ENCODE measurements at places on chromosomes 3 and 15. TPM values are rescaled to one million over a fixed set of nuclear protein-coding genes. Genes with fewer than 3 reads are reported as not detected.

- no peak for DNase-seq
- H3K27ac ChIP-seq: no peak overlapping the region
- H3K4me1 ChIP-seq: no peaks in the 10 kb centered on the region
- peaks cover 8% of the 10 kb centered on the region for H3K27me3 ChIP-seq
Observed at GRCh38 chr3:132009241-132009640, 25.6 kb downstream of the CPNE4 start.

GRCh38 chr3:107345822-107346405, 31.3 kb upstream of the CCDC54 start:
- H3K4me3 ChIP-seq: no peak overlapping the region
- H3K27ac ChIP-seq: no peak overlapping the region
- H3K27me3 ChIP-seq: no peaks in the 10 kb centered on the region
- DNase-seq: no peak

Gene CADPS
- total RNA-seq: not detected

DNA sequence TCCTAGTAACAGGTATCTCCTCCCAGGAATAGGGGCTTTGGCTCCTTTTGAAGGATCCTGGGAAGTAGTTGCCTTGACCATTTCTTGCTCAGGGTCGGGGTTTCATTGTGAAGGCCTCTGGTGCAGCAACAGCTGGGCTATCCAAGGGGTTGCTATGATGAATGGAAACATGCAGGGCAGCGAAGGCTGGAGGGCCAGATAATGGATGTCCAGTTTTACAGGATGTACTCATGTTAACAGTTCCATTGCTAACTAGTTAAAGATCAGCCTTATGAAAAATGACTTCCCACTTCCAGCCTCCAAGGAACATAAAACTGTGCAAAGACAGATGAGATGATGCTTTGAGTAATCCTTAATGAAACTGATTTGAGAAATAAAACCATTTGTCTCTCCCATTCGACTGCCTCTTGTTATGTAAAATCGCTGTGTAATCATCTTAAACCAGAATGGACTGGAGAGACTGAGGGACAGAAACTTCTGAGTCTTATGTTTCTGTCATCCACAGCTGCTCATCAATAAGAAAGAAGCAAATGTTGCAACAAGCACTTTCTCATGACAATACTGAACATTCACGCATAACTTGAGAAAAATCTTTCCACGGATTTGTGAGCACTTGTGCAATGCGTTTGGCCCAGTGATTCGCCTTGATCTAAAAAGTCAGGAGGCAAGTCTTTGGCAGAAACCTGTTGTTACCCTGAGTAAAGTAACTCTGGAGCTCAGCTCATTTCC, 473.5 kb upstream of the RGMA start:
- DNase-seq: no peak
- no peak overlapping the region for H3K4me3 ChIP-seq
- no peaks in the 10 kb centered on the region for H3K4me1 ChIP-seq
- no peaks in the 10 kb centered on the region for H3K36me3 ChIP-seq
- no peak overlapping the region for H3K27ac ChIP-seq

DNA sequence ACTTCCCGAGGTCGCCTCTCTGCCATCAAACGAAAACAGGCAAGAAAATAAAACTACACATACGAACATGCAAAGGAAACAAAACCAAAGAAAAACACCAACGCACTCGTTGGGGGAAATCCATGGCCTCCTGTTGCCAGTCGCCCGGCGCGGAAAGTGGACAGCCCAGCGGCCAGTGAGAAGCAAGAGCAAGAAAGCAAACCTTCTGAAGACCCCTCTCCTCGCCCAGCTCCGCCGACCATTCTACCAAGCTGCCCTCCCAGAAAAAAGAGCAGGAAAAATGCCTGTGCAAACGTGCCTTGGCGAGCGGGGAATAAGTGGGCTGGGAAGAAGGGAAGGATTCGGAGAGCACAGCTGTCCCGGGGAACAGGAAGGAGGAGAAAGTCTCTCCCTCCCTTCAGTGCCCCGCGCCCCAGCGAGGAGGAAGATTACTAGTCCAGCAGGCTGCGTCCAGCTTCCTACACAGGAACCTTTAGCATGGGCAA, 802 bp upstream of the NECTIN3 start:
- no peaks in the 10 kb centered on the region for H3K27me3 ChIP-seq
- no peaks in the 10 kb centered on the region for H3K36me3 ChIP-seq
- peaks cover 23% of the 10 kb centered on the region for H3K4me1 ChIP-seq
- H3K27ac ChIP-seq: peak overlapping the region; percentile 82

GRCh38 chr3:126316501-126316939, 40.7 kb downstream of the KLF15 start:
- H3K4me1 ChIP-seq: no peaks in the 10 kb centered on the region
- H3K4me3 ChIP-seq: no peak overlapping the region
- no peaks in the 10 kb centered on the region for H3K36me3 ChIP-seq
- DNase-seq: no peak

Gene PIF1
- total RNA-seq: 52.7 TPM

GRCh38 chr15:88835646-88836045, 32.4 kb downstream of the ACAN start:
- no peaks in the 10 kb centered on the region for H3K36me3 ChIP-seq
- H3K27ac ChIP-seq: no peak overlapping the region
- no peaks in the 10 kb centered on the region for H3K27me3 ChIP-seq
- DNase-seq: no peak
- H3K4me1 ChIP-seq: no peaks in the 10 kb centered on the region
- H3K4me3 ChIP-seq: no peak overlapping the region

Gene RFTN1
- 45.1 TPM for total RNA-seq

Gene GOLGA6L7
- total RNA-seq: not detected

Gene PTH1R
- total RNA-seq: 0.46 TPM

DNA sequence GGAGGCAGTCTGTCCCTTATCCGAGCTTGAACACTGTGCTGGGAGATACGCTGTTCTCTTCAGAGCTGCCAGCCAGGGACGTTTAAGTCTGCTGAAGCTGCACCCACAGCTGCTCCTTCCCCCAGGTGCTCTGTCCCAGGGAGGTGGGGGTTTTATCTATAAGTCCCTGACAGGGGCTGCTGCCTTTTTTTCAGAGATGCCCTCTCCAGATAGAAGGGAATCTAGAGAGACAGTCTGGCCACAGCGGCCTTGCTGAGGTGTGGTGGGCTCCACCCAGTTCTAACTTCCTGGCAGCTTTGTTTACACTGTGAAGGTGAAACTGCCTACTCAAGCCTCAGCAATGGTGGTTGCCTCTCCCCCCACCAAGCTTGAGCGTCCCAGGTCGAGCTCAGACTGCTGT, 319.9 kb upstream of the GRM7 start:
- no peaks in the 10 kb centered on the region for H3K4me1 ChIP-seq
- no peak overlapping the region for H3K27ac ChIP-seq
- H3K4me3 ChIP-seq: no peak overlapping the region

DNA sequence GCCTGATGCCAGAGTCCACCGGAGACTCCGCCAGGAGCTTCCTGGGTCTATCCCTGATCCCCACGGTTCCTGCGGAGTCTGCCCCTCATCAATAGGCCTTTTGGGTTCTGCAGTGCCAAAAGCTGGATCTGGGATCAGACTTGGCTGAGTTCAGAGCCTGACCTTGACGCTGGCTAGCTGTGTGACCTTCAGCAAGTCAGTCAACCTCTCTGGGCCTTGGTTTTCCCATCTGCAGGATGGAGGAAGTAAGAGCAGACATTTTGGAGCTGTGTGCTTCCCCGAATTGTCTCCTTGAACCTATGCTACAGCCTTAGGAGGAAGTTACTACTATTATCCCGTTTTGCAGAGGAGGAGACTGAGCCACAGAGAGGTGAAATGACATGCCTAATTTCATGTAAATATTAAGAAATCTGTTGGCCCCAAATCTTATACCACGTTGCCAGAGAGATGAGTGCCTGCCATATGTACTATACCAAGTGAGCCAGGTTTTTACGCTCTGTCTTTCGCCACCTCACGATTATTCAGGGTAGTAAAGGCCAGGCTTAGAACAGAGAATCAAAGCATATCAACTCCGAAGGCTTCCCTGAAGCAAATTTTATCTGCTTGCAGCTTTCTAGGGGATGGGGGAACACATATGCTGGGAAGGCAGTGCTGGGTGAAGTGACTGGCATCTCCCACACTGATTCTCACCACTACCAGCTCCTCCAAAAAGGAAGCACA, 112.5 kb downstream of the SRGAP3 start:
- H3K4me3 ChIP-seq: no peak overlapping the region
- H3K36me3 ChIP-seq: no peaks in the 10 kb centered on the region
- no peak for DNase-seq
- H3K27me3 ChIP-seq: peaks cover 15% of the 10 kb centered on the region
- H3K27ac ChIP-seq: no peak overlapping the region

DNA sequence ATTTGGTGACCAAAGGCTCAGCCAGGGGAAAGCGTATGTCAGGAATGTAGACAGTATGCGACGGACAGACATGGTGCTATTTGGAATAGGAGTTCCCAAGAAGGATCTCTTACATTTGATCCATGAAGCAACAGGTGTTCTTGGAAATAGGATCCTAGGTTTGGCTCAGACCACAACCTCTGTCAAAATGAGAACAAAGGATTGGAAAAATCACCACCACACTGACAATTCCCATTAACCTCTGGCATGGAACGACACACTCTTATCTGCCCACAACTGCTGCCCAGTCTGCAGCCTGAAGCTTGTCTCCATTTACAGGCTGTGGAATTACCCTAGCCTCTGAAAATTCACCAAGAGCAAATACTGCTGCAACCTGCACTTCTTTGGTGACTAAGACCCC, 33.6 kb upstream of the LRRN1 start:
- H3K4me1 ChIP-seq: no peaks in the 10 kb centered on the region
- no peak overlapping the region for H3K27ac ChIP-seq
- no peaks in the 10 kb centered on the region for H3K36me3 ChIP-seq
- no peaks in the 10 kb centered on the region for H3K27me3 ChIP-seq
- DNase-seq: no peak

- H3K27ac ChIP-seq: no peak overlapping the region
- DNase-seq: no peak
- H3K4me1 ChIP-seq: no peaks in the 10 kb centered on the region
- H3K36me3 ChIP-seq: no peaks in the 10 kb centered on the region
- H3K4me3 ChIP-seq: no peak overlapping the region
Observed at GRCh38 chr3:55453886-55454496, 33.1 kb downstream of the WNT5A start.

Gene LRRC2
- 0.39 TPM for total RNA-seq

DNA sequence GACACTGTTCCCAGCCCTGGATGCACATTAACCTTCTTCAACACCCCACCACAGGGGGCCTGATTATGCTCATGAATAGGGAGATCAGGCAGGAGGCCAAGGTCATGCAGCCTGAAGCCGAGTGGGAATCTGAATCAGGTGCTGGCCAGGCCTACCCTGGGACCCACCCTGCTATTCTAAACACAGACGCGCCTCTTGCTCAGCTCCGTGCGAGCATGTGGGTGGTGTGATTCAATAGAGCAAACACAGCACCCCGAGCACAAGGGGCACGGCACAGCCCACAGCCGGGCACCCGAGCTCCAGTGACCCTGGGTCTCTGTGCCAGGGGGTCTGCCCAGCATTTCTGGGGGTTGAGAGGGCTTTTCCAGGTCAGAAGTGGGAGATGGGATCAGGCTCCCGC, 24.6 kb upstream of the GRIP2 start:
- H3K36me3 ChIP-seq: no peaks in the 10 kb centered on the region
- H3K27me3 ChIP-seq: no peaks in the 10 kb centered on the region
- no peak overlapping the region for H3K4me3 ChIP-seq
- no peak for DNase-seq
- H3K4me1 ChIP-seq: no peaks in the 10 kb centered on the region

- H3K4me3 ChIP-seq: no peak overlapping the region
- no peak overlapping the region for H3K27ac ChIP-seq
- no peaks in the 10 kb centered on the region for H3K36me3 ChIP-seq
- H3K27me3 ChIP-seq: no peaks in the 10 kb centered on the region
Observed at GRCh38 chr3:32302601-32303398, 64.3 kb downstream of the CMTM8 start.

Gene MST1R
- total RNA-seq: 1.5 TPM

DNA sequence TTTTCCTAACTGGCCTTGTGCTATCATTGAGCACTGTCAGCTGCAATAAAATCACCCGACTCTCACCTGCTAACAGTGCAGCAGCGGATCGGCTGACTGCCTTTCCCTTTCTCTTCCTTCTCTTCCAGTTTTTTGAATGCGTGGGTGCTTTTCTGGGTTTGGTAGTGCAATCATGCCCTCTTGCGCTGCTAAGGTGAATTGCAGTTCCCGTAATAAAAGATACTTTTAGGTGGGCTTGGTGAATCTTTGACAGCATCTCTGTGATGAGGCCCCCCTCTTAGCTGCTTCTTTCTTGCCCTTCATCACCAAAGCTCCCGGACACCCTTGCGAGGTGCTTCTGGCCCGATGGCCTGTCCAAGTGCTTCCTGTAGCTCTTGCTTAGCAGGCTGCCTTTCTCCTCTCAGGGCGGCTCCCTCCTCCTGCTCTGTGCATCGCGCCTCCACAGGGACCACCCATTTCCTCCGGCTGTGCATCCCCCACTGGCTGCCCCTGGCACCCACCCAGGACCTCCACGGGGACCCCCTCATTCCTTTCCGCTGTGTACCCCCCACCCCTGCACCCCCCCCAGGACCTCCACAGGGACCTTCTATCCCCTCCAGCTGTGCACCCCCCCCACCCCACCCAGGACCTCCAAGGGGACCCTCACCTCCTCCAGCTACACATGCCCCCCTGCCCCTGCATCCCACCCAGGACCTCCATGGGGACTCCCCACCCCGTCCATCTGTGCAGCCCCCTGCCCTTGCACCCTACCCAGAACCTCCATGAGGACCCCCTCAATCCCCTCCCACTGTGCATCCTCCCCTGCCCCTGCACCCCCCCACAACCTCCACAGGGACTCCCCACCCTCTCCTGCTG, 50.8 kb upstream of the RPL32 start:
- H3K4me3 ChIP-seq: no peak overlapping the region
- H3K27ac ChIP-seq: no peak overlapping the region
- H3K27me3 ChIP-seq: peaks cover 7% of the 10 kb centered on the region
- H3K4me1 ChIP-seq: no peaks in the 10 kb centered on the region
- no peaks in the 10 kb centered on the region for H3K36me3 ChIP-seq
- peak; percentile 57 for DNase-seq

Gene NAALADL2
- total RNA-seq: 4.0 TPM

Gene SNRPN
- total RNA-seq: 117 TPM
